ENCODE measurements at places on chromosomes 16 and 17.
A peak's percentile ranks its signal among the peaks of the same experiment; 100 is the strongest.

GRCh38 chr17:76946772-76947135 is 78.5 kb downstream of the MGAT5B start:
- no peak for DNase-seq

DNA sequence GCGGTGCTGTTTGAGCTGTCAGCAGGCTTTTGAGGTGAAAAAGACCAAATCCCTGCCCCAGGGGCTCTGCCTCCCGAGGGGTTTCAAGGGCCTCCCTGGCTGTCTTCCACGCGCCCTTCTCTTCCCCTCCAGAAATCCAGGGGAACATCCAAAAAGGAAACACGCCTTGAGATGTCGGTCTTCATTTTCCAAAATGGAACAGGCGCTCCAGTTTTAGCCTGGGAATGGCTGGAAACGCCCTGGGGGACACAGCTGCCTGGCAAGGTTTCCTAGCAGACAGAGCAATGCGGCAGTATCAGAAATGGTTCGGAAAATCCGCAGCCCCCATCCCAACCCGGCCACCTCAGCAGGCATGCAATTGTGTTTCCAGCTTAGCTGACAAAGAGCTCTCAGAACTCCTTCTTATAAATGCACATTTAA is 16.6 kb upstream of the LITAF start:
- DNase-seq, result peak; percentile 77

DNA sequence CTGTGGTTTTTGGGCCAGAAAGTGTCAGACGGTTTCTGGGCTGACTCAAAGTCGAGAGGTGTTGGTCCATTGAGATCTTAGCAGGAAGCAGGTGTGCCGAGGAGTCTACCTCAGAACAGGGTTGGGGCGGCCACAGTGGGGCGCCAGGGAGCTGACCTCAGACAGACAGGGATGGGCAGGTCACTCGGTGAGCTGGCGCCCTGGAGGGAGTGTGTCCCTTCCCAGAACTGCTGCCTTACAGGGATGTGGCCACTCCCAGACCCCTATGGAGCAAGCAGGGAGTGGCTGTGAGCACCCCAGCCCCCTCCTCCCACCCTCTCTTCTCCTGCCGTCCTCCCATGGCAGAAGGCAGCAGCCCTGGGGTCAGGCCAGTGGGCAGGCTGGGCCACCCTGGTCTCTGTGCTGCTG is 14.0 kb upstream of the DPEP1 start:
- no peak for DNase-seq

DNA sequence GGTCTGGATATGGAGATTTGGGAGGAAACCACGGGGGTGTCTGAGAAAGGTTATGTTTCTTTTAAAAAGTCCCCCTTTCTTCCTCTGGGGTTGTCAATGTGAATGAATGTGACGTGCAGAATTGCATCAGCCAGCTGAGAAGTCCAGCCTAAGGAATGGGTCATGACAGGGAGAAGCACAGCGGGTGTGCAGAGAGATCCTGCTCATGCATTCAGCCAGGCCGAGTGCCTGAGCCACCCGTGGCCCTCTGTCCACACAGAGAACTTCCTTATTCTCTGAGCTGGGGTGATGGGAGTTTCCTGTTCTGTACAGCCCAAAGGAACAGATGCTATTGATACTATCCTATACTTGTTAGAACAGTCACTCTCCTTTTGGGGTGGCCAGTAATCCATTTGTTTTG is 117.9 kb downstream of the CPPED1 start:
- DNase-seq, result no peak

DNA sequence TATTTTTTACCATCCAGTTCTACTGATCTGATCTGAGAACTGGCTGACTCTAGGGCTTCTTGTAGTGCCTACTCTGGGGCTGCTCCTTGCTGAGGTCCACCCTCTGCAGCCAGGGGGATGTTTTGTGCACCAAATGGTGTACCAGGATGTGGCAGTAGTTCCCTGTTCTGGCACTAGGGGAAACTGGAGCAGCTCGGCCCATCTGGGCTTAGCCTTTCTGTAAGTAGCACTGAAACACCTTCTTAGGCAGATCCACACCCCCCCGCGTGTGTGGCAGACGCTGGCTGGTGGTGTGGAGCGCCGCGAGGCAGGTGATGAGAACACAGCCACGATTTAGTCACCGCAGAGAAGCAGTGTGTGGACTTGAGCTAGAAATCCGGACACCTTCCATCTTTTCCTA is 17.0 kb downstream of the DUSP14 start:
- no peak for DNase-seq

DNA sequence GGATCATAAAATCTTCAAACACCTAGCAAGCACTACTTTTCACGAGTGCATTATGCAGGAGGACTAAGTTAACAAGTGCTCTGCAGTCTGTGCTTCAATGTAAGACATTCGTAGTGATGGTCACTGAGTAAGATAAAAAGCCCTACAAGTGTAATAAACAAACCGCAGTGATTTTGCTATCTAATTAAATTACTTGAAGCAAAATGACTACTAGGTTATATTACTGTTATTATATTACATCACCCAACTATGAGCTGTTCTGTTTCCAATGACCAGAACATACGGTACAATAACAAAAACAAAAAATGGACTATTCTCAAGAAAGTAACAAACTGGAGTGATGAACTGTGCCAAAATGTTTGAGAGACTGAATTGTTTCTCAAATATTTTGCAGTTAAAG is 11.2 kb downstream of the KLHL10 start:
- no peak for DNase-seq

- DNase-seq, result no peak
Measured at GRCh38 chr17:31320791-31321190, 631 bp downstream of the EVI2A start.

DNA sequence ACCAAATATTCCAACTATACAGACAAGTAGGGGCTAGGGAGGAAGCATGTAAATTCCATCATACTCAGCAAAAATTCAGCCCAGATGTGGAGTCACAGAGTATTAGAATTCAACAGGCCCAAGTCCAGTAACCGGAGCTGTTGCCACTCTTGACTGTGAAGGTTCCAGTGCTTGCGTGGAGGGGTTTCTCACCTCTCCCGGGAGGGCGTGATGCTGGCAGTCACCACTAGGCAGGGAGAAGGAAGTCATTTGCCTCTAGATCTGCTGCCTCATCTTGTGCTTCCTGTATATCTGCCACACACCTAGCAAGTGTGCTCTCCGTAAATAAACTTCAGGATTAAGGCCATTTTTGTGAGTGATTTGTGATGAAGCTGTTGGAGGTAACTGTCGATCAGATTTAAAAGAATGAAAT is 1.0 kb upstream of the CKLF start:
- DNase-seq, result peak; percentile 53

- no peak for DNase-seq
Measured at GRCh38 chr17:4206962-4207361, 56.8 kb downstream of the ANKFY1 start.

GRCh38 chr16:11556945-11557720 is 29.6 kb downstream of the LITAF start:
- DNase-seq, result no peak

DNA sequence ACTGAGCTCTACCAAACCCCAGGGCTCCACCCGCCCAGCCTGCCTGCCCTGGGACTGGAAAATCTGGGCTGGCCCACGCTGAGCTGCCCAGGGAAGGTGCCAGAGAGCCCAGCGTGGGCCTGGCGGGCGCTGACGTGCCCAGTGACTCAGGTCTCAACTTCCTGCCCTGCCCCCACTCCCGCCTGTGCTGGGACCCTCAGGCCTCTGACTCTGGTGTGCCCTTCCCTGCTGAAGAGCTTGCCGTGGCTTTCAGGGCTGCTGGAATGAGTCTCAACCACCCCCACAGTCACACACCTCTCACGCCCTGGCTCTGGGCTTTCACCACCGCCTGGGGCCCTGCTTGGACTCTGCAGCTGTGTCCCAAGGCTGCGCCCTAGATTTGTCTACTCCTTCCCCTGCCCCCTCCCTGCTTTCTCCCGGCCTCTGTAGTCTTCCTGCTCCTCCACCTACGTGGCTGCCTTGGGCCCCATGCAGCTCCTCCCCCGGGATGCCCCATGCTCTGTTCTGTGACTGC is 10.4 kb downstream of the LLGL1 start:
- no peak for DNase-seq

- DNase-seq, result no peak
Measured at GRCh38 chr17:6059406-6059805, 10.8 kb upstream of the WSCD1 start.

- no peak for DNase-seq
Measured at GRCh38 chr17:50758989-50759544, 8.3 kb downstream of the ANKRD40CL start.

GRCh38 chr16:5735444-5735843 is 637.8 kb upstream of the EEF2KMT start:
- no peak for DNase-seq

GRCh38 chr16:81357711-81358260 is 43.0 kb downstream of the GAN start:
- no peak for DNase-seq
